ENCODE measurements at places on chromosomes 11 and 22. TPM values are rescaled to one million over a fixed set of nuclear protein-coding genes. Genes with fewer than 3 reads are reported as not detected.

Gene MS4A6E
- total RNA-seq, result not detected

Gene LARGE2
- 1.6 TPM for total RNA-seq

Gene KDM4E
- not detected for total RNA-seq

Gene SYT12
- total RNA-seq, result 22.3 TPM

Gene PLAAT5
- not detected for total RNA-seq

Data from A549 treated with Mapracorat at 1 μM for 4 hours (cell line).